Myocyte (in vitro differentiated cells): ENCODE measurements at places on chromosomes 3 and 15. TPM values are rescaled to one million over a fixed set of nuclear protein-coding genes. Genes with fewer than 3 reads are reported as not detected.

Gene GOLGA8Q
- total RNA-seq = 0.48 and 0.52 TPM in 2 replicates

Gene ILDR1
- not detected in 2 replicates for total RNA-seq

Gene ATG3
- total RNA-seq = 47.8 and 51.0 TPM in 2 replicates

DNA sequence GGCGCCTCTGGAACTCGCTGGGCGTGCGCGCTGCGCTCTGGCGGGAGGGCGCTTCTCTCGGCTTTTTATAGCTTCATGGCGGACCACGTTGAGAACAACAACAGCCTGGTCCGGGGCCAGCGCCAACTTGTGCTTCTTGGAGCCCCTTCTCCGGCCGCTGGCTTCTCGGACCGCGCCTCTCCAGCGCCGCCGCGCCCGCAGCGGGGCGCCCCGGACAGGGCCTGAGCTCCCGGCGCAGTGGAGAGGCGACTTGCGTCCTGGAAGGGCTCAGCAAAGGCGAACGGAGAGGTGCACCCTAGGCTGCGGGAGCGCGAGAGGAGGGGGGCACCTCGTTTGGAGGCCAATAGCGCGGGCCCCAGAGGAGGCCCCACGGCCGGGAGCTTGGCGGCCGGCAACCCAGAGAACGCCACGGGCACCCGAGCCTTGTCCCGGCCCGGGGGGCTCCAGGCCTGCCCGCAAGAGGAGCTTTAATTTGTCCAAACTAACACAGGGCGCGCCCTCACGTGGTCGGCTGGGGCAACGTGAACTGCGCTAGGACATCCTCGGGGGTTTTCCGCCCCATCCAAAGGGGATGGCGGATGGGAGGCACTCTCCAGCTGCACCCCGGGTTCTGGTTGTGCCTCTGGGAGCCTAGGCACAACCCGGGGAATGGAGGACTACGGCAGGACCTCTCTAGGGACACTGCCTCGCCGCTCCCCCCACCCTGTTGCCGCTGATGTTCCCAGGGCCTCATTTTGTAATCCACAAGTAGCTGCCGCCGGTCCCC, 37.8 kb downstream of the HMCES start:
- DNase-seq = peak; percentile 92

Gene IQCF5
- not detected in 2 replicates for total RNA-seq

Gene TRIP4
- 6.3 and 8.3 TPM in 2 replicates for total RNA-seq

GRCh38 chr3:66441129-66441528, 59.7 kb downstream of the LRIG1 start:
- no peak for DNase-seq

GRCh38 chr3:34155108-34155507, 356.7 kb downstream of the PDCD6IP start:
- no peak for DNase-seq

- DNase-seq = no peak
Measured at GRCh38 chr3:136141291-136141785, 54.8 kb downstream of the MSL2 start.

GRCh38 chr3:164498917-164499316, 579.4 kb downstream of the SI start:
- no peak for DNase-seq

Gene TUSC2
- 32.9 and 39.7 TPM in 2 replicates for total RNA-seq
